ENCODE measurements at places on chromosomes 11 and 22. TPM values are rescaled to one million over a fixed set of nuclear protein-coding genes. Genes with fewer than 3 reads are reported as not detected.

DNA sequence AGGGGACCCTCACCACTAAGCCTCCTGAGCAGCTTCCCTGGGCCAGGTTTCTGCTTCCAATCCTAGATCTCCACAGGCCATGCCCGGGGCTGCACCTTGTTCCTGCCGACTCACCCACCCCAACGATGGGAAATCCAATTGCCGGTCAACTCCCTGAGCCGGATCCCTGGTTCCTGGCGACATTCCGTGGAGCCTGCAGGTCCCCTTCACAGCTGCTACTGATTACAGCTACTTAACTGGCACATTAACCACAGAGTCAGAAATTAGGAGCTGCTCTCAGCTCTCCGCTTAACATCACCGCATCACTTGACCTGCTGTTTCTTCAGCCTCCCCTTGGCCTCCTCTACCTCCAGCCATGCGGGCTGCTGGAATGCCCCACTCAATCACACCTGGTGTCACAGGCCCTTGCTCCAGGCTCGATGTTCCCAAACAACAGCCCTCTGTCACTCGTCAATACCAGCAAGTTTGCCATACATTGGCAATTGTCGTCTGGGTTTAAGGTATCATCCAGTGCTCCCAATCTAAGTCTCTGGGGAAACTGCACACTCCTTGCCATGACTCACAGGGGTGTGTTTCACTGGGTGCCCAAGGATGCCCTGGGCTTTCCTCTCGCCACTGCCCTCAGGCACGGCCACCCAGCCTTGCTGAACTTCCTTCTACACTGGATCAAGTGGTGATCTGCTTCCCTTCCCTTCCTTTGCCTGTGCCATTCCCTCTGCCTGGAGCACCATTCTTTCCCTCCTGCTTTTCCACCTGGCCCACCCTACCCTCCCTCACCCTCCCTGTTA lies 181.0 kb downstream of the MN1 start:
- no peaks in the 10 kb centered on the region for H3K36me3 ChIP-seq
- H3K27ac ChIP-seq, result no peak overlapping the region
- H3K4me3 ChIP-seq, result no peak overlapping the region
- no peak for DNase-seq
- peaks cover 14% of the 10 kb centered on the region for H3K27me3 ChIP-seq

GRCh38 chr11:45041596-45041995 lies 90.9 kb upstream of the TP53I11 start:
- H3K4me3 ChIP-seq, result no peak overlapping the region
- H3K36me3 ChIP-seq, result no peaks in the 10 kb centered on the region
- peaks cover 38% of the 10 kb centered on the region for H3K27me3 ChIP-seq
- no peak for DNase-seq

- peaks cover 1% of the 10 kb centered on the region for H3K4me1 ChIP-seq
- no peaks in the 10 kb centered on the region for H3K27me3 ChIP-seq
- H3K27ac ChIP-seq, result no peak overlapping the region
- no peaks in the 10 kb centered on the region for H3K36me3 ChIP-seq
Measured at GRCh38 chr22:47161631-47162030, 399.2 kb downstream of the TBC1D22A start.

- peaks cover 5% of the 10 kb centered on the region for H3K4me1 ChIP-seq
- no peak overlapping the region for H3K27ac ChIP-seq
- no peak overlapping the region for H3K4me3 ChIP-seq
- H3K36me3 ChIP-seq, result no peaks in the 10 kb centered on the region
Measured at GRCh38 chr11:74400606-74401005, 2.4 kb upstream of the PGM2L1 start.

GRCh38 chr11:122306831-122307391 lies 190.9 kb upstream of the BLID start:
- H3K4me1 ChIP-seq, result no peaks in the 10 kb centered on the region
- no peaks in the 10 kb centered on the region for H3K36me3 ChIP-seq
- H3K27ac ChIP-seq, result no peak overlapping the region
- H3K4me3 ChIP-seq, result no peak overlapping the region

- no peak for DNase-seq
- peaks cover 12% of the 10 kb centered on the region for H3K27me3 ChIP-seq
- no peak overlapping the region for H3K4me3 ChIP-seq
- peaks cover 10% of the 10 kb centered on the region for H3K4me1 ChIP-seq
Measured at GRCh38 chr11:76835036-76835435, 25.7 kb upstream of the ACER3 start.

DNA sequence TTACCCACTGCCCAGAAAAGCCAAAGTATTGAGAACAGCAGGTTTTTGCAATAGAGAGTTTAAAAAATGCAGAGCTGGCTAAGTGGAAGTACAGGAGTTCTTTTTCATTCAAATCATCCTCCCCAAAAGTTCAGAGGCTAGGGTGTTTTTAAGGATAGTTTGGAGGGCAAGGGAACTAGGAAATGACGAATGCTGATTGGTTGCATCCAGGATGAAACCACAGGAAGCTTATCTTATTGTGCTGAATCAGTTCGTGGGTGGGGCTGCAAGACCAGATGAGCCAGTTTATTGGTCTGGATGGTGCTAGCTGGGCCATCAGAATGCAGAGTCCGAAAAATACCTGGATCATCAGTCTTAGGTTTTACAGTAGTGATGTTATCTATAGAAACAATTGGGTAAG lies 1427.1 kb downstream of the LRRC4C start:
- H3K4me3 ChIP-seq, result no peak overlapping the region
- no peak for DNase-seq
- no peaks in the 10 kb centered on the region for H3K27me3 ChIP-seq
- H3K27ac ChIP-seq, result no peak overlapping the region
- peaks cover 17% of the 10 kb centered on the region for H3K4me1 ChIP-seq

DNA sequence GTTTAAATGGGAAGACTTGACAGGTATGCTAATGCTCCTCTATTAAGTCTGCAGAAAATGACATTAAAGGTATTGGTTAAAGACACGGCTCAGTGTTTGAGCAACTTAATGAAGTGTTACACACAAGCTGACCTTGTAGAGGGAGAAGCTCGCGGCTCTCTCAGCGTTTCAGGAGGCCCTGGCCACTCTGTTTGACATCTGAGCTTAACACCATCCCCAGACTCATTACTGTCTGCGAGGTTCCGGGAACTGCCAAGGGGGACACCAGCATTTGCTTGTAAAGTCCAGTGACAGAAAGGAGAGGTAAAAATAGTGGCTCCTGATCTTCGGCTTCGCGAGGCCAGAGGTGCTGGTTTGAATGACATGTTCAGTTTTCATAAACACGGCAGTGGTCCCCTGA lies 540.7 kb upstream of the CADM1 start:
- peaks cover 39% of the 10 kb centered on the region for H3K27me3 ChIP-seq
- no peak overlapping the region for H3K4me3 ChIP-seq
- H3K27ac ChIP-seq, result no peak overlapping the region

- H3K27ac ChIP-seq, result no peak overlapping the region
- H3K4me1 ChIP-seq, result peaks cover 12% of the 10 kb centered on the region
- H3K36me3 ChIP-seq, result no peaks in the 10 kb centered on the region
- H3K4me3 ChIP-seq, result no peak overlapping the region
- no peaks in the 10 kb centered on the region for H3K27me3 ChIP-seq
Measured at GRCh38 chr22:27778294-27779090, 23.1 kb downstream of the MN1 start.

DNA sequence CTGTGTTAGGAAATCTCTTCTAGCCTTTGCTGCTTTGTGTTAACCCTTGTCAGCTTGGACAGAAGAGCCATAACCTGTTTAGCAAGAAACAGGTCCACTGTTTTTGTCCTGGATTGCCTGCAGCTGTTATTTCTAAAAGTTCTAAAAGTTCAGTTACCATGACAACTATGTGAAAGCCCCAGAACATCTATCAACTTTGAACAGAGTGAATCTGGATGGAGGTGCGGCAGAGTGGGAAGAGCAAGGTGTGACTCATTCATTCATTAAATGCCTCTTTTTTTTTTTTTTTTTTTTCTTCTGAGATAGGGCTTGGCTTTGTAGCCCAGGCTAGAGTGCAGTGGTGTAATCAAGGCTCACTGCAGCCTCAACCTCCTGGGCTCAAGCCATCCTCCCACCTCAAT lies 50.5 kb downstream of the RBX1 start:
- H3K4me1 ChIP-seq, result peaks cover 22% of the 10 kb centered on the region
- H3K36me3 ChIP-seq, result no peaks in the 10 kb centered on the region
- peak overlapping the region; percentile 96 for H3K27ac ChIP-seq
- H3K4me3 ChIP-seq, result no peak overlapping the region
- H3K27me3 ChIP-seq, result no peaks in the 10 kb centered on the region

GRCh38 chr11:13386567-13386966 lies 76.5 kb downstream of the BTBD10 start:
- peaks cover 19% of the 10 kb centered on the region for H3K36me3 ChIP-seq
- no peaks in the 10 kb centered on the region for H3K27me3 ChIP-seq
- peaks cover 3% of the 10 kb centered on the region for H3K4me1 ChIP-seq

DNA sequence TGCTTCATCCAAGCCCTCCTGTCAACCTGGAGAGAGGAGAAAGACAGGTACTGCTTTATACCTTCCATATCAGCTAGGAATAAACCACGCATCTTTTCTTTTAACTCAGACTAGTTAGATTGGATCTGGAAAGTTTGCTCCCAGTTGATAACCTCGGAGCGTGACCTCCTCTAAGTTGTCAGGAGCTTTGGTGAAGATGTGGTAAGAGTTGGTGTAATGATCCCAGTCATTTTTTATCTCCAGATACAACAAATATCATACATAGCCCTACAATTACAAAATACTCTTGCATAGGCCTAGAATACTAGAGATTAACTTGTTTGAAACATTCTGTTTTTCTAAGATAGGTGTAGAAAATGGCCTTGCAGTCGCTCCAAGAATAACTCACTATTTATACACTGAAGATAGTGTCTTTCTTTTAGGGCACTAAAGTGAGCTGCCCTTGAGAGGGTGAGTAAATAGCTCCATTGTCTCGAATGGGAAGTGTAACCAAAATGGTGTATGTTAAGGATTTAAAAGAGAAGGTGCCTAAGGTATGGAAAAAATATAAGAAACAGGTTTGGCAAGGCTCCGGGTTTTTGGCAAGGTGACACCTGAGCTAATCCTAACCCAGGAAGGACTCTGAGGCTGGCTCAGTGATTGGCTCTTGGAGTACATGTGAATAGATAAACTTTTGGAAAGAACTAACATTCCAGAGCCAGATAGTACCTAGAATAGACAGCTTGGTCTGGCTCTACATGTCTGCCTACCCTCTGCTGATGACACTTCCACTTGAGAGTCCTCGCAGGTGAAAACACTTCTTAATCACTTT lies 59.4 kb downstream of the GLYATL1 start:
- peaks cover 24% of the 10 kb centered on the region for H3K4me1 ChIP-seq
- peak overlapping the region; percentile 95 for H3K27ac ChIP-seq
- no peak overlapping the region for H3K4me3 ChIP-seq
- H3K36me3 ChIP-seq, result no peaks in the 10 kb centered on the region

DNA sequence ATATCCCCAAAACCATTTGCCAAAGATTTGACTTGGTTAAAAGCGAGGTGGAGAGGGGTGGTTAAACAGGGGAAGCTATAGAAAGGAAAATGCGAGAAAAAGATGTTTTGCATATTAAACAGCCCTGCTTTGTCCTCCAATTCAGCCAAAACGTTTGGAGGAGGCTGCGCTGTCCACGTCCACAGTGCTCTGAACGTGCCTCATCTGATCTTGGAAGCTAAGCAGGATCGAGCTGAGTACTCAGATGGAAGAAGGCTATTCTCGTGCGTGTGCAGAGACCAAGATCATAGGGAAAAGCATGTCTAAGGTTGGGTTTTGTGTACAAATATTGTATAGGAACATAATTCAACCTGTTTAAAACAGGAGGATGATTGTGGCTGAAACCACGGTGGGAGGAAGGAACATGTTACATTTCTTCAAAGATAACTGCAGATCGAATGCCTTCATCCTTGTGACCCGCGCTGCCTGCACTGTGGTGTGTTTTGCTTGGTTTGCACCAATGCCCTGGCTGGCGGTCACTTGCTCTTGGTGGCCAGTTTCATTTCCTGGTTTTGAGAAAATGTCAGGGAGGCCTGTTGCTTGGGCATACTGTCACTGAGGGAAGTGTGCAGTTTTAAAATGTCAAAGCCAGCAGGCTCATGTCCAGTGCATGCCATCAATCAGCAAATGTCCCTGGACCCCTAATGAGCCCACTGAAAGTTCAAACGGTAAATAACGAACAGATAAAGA lies 40.4 kb downstream of the FLI1 start:
- no peaks in the 10 kb centered on the region for H3K36me3 ChIP-seq
- no peak for DNase-seq
- H3K4me1 ChIP-seq, result peaks cover 15% of the 10 kb centered on the region
- peaks cover 50% of the 10 kb centered on the region for H3K27me3 ChIP-seq
- no peak overlapping the region for H3K27ac ChIP-seq

GRCh38 chr22:27230189-27230588 lies 571.4 kb downstream of the MN1 start:
- H3K27ac ChIP-seq, result no peak overlapping the region
- peaks cover 20% of the 10 kb centered on the region for H3K27me3 ChIP-seq
- H3K4me3 ChIP-seq, result no peak overlapping the region

GRCh38 chr11:8081591-8082250 lies 710 bp downstream of the TUB start:
- no peaks in the 10 kb centered on the region for H3K36me3 ChIP-seq
- H3K27me3 ChIP-seq, result peaks cover 31% of the 10 kb centered on the region
- DNase-seq, result no peak
- H3K27ac ChIP-seq, result peak overlapping the region; percentile 42
- H3K4me3 ChIP-seq, result peak overlapping the region; percentile 72

DNA sequence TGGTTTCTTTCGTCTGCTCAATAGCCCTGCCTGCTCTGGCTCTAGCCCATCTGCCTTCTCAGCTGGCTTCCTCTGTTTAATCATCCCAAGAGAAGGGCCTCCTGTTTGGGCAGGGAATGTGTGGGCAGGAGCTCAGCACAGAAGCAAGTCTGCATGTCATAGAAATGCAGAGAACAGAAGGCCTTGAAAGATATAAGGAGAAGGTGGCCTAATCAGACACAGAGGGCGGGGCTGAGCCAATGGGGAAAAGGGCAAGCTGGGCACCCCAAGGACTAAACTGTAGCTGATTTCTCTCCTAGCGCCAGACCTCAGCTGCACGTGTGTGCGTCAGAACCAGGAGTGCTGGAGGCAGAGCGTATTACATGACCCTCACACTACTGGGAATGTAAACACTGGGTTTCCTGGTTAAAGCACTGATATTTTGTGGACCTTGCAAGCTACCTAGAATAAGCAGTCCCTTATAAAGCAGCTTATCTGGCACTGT lies 7.6 kb upstream of the CCKBR start:
- no peaks in the 10 kb centered on the region for H3K36me3 ChIP-seq
- H3K4me1 ChIP-seq, result no peaks in the 10 kb centered on the region
- H3K4me3 ChIP-seq, result no peak overlapping the region
- H3K27me3 ChIP-seq, result no peaks in the 10 kb centered on the region
- no peak overlapping the region for H3K27ac ChIP-seq

DNA sequence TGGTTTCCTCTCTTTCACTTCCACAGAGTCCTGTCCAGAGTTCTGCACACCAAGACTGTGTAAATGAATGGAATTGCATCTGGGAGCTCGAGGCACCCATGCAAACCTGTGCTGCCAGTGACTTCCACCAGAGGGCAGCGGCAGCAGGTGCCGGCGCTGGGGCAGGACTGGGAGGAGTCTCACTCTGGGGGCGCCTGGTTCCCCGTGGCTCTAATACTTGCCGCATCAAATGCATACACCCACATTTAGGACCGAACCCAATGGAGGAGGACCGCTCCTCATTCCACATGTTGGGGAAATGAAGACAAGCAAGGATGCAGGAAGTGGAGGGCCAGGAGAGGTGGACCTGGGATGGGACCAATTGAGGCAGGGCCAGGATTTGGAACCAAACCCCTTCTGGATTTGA lies 1.1 kb upstream of the CD6 start:
- H3K27ac ChIP-seq, result no peak overlapping the region
- no peak overlapping the region for H3K4me3 ChIP-seq
- peak; percentile 27 for DNase-seq
- peaks cover 2% of the 10 kb centered on the region for H3K4me1 ChIP-seq
- H3K27me3 ChIP-seq, result peaks cover 7% of the 10 kb centered on the region
- no peaks in the 10 kb centered on the region for H3K36me3 ChIP-seq

Gene CHRDL2
- 2.5 TPM for total RNA-seq

Gene PIM3
- 19.0 TPM for total RNA-seq

Gene SREBF2
- total RNA-seq, result 154 TPM

Gene POTEH
- not detected for total RNA-seq

Gene TPCN2
- 19.7 TPM for total RNA-seq

Gene H19
- total RNA-seq, result 17,961 TPM

Gene SMTNL1
- not detected for total RNA-seq

Measured in progenitor cell of endocrine pancreas (in vitro differentiated cells).